ENCODE measurements at places on chromosomes 1 and 21. TPM values are rescaled to one million over a fixed set of nuclear protein-coding genes. Genes with fewer than 3 reads are reported as not detected.

DNA sequence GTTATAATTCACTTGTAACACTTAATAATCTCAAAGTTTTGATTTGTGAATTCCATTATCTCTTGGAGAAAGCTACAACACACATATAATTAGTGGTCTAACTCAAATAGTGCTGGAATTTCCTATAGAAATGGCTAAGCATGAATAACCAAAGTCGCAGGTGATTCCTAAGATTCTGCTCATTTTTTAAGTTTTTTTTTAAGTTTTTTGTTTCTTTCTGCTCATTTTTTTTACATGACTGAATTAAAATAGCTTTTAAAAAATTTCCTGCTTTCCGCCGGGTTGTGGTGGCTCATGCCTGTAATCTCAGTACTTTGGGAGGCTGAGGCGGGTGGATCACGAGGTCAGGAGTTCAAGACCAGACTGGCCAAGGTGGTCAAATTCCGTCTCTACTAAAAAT, 90.4 kb downstream of the APP start:
- DNase-seq: no peak
- no peak overlapping the region for H3K27ac ChIP-seq
- H3K27me3 ChIP-seq: no peaks in the 10 kb centered on the region
- H3K36me3 ChIP-seq: no peaks in the 10 kb centered on the region
- no peak overlapping the region for H3K4me3 ChIP-seq

DNA sequence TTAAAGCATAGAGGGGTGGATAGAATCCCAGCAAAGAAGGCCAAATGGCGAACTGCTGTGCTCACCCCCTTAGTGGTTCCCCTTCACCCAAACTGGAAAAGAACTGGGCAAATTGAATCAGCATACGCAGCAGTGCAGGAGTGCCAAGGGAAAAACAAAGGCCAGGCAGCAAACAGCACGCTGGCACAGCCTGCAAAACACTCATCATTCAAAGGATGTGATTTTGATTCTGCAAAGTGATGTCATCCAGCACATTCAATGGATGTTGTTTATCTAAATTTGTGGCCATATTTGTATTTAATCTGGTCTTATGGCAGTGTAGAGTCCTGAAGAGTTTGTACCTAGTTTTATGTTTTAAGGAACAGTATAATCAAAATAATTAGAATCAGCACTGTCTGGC, 71.8 kb upstream of the ECE1 start:
- H3K4me3 ChIP-seq: no peak overlapping the region
- no peak for DNase-seq
- no peaks in the 10 kb centered on the region for H3K36me3 ChIP-seq
- H3K27me3 ChIP-seq: no peaks in the 10 kb centered on the region

Gene FCRL6
- 0.56 TPM for total RNA-seq

DNA sequence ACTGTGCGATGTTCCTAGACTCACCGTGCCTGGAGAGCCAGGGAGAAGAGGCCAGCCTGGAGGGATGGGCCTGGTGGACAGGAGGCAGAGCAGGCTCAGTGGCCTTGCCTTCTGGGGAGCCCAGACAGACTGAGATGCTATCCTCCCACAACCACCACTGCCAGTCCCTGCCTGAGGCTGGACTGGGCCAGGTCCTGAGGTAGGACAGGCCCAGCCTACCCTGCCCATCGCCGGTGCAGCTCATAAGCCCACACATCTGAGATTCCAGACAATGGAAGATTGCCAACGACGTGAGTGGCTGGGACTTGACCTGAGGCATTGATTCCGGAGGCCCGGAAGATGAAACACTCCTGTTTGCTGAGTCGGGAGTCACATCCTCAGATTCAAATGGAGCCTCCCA, 5.8 kb downstream of the CLEC20A start:
- H3K27ac ChIP-seq: no peak overlapping the region
- no peaks in the 10 kb centered on the region for H3K27me3 ChIP-seq
- H3K36me3 ChIP-seq: no peaks in the 10 kb centered on the region
- no peak overlapping the region for H3K4me3 ChIP-seq
- no peaks in the 10 kb centered on the region for H3K4me1 ChIP-seq

GRCh38 chr1:153684892-153685291, 6.4 kb downstream of the NPR1 start:
- peaks cover under 1% of the 10 kb centered on the region for H3K4me1 ChIP-seq
- no peak overlapping the region for H3K27ac ChIP-seq
- H3K36me3 ChIP-seq: no peaks in the 10 kb centered on the region
- H3K27me3 ChIP-seq: no peaks in the 10 kb centered on the region
- DNase-seq: no peak

Gene KRTAP13-3
- total RNA-seq: not detected

- H3K27me3 ChIP-seq: no peaks in the 10 kb centered on the region
- H3K27ac ChIP-seq: no peak overlapping the region
- H3K36me3 ChIP-seq: no peaks in the 10 kb centered on the region
- peaks cover 12% of the 10 kb centered on the region for H3K4me1 ChIP-seq
- no peak overlapping the region for H3K4me3 ChIP-seq
- DNase-seq: no peak
Observed at GRCh38 chr1:22332795-22333499, 118.7 kb upstream of the ZBTB40 start.

DNA sequence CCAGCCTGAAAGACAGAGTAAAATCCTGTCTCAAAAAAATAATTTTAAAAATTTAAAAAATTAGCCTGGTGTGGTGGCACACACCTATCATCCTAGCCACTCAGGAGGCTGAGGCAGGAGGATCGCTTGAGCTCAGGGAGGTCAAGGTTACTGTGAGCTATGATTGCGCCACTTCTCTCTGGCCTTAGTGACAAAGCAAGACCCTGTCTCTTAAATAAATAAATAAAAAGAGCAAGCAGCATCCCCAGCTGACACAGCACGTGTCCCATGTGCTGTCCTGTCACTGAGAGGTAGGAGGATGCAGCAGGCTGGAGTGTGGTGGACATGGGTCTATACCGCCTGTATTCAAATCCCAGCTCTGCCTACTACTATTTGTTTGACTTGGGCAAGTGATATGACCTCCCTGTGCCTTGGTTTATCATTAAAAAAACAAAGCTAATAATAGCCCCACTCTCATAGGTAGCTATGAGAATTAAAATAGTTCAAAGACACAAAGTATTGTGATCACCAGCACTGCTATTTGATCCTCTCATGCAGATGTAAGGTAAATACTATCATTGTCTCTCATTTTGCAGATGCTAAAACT, 22.2 kb upstream of the ECE1 start:
- H3K27me3 ChIP-seq: no peaks in the 10 kb centered on the region
- DNase-seq: no peak
- no peak overlapping the region for H3K27ac ChIP-seq
- no peak overlapping the region for H3K4me3 ChIP-seq
- H3K36me3 ChIP-seq: no peaks in the 10 kb centered on the region

- no peak overlapping the region for H3K27ac ChIP-seq
- H3K4me3 ChIP-seq: no peak overlapping the region
- H3K27me3 ChIP-seq: no peaks in the 10 kb centered on the region
- no peaks in the 10 kb centered on the region for H3K36me3 ChIP-seq
- DNase-seq: no peak
Observed at GRCh38 chr1:29264773-29265389, 28.6 kb downstream of the PTPRU start.

- DNase-seq: peak; percentile 91
- no peak overlapping the region for H3K27ac ChIP-seq
- no peak overlapping the region for H3K4me3 ChIP-seq
- H3K36me3 ChIP-seq: no peaks in the 10 kb centered on the region
- peaks cover 6% of the 10 kb centered on the region for H3K4me1 ChIP-seq
Observed at GRCh38 chr1:153572569-153573015, 6.9 kb upstream of the S100A2 start.

DNA sequence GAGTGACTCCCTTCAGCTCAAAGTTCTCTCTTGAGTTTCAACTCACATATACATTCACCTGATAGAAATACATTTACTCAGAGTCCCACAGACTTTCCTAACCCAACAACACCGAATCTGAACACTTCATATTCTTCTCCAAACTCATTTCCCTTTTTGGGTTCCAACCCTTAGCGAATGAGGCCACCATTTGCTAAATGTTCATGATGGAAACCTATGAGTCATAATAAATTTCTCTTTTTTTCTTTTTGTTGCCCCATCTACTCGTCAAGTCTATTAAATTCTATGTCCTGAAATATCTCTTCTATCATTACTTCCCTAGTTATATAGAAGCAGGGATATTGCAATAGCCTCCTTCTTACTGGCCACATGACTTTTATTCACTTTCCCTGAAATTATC, 100.1 kb downstream of the HLX start:
- no peak overlapping the region for H3K27ac ChIP-seq
- DNase-seq: no peak

GRCh38 chr1:66444438-66445265, 89.3 kb upstream of the SGIP1 start:
- DNase-seq: no peak
- H3K4me1 ChIP-seq: no peaks in the 10 kb centered on the region
- no peaks in the 10 kb centered on the region for H3K27me3 ChIP-seq
- H3K4me3 ChIP-seq: no peak overlapping the region
- no peak overlapping the region for H3K27ac ChIP-seq

Gene AIM2
- total RNA-seq: 1.3 TPM

Gene CYP4Z1
- 0.68 TPM for total RNA-seq

Gene AKT3
- total RNA-seq: 70.9 TPM

GRCh38 chr1:117260761-117261423, 50.2 kb upstream of the VTCN1 start:
- no peak overlapping the region for H3K4me3 ChIP-seq
- H3K27ac ChIP-seq: no peak overlapping the region
- no peaks in the 10 kb centered on the region for H3K36me3 ChIP-seq
- no peaks in the 10 kb centered on the region for H3K4me1 ChIP-seq

Gene PLA2G2A
- 8.3 TPM for total RNA-seq

DNA sequence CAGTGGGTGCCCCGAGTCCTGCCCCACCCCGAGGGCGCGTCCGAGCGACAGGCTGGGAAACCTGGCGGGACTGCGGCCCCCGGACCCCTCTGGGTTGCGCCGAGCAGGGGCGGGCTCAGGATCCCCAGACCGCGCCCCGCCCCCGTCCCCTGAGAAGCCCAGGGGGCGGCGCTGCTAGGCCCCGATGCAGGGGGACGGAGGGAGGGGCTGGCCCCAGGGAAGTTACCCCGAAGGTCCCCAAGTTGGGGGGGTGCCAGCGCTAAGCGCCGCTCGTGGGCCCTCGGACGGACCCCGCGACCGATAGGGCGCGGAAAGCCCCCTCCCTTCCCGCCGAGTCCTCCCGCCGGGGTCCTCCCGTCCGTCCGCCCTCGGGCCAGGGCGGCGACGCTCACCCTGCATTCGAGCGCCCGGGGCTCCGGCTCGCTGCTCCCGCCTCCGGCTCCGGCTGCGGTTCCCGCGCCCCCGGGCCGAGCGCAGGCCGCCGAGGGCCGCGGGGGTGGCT, 414 bp downstream of the GPR153 start:
- DNase-seq: no peak
- peaks cover 16% of the 10 kb centered on the region for H3K4me1 ChIP-seq
- H3K36me3 ChIP-seq: no peaks in the 10 kb centered on the region

DNA sequence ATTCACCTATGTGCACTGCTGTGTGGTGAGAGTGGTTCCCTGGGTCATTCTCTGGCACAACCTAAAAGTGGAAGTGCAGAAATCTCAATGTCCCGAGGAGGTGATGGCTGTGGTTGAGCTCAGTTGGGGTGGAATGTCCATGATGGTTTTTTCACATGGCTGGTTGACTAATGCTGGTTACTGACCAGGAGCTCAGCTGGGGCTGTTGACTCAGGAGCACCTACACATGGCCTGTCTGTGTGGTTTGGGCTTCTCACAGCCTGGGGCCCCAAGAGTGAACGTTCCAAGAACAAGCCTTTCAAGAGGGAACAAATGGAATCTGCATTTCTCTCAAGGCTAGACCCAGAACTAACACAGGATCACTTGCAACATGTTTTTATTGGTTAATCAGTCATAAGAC, 6.4 kb upstream of the KANK4 start:
- H3K36me3 ChIP-seq: no peaks in the 10 kb centered on the region
- H3K27me3 ChIP-seq: no peaks in the 10 kb centered on the region
- H3K4me1 ChIP-seq: no peaks in the 10 kb centered on the region
- no peak for DNase-seq
- H3K4me3 ChIP-seq: no peak overlapping the region
- no peak overlapping the region for H3K27ac ChIP-seq

Gene SH3BGR
- total RNA-seq: 5.0 TPM

Gene TFF3
- total RNA-seq: 3.9 TPM

DNA sequence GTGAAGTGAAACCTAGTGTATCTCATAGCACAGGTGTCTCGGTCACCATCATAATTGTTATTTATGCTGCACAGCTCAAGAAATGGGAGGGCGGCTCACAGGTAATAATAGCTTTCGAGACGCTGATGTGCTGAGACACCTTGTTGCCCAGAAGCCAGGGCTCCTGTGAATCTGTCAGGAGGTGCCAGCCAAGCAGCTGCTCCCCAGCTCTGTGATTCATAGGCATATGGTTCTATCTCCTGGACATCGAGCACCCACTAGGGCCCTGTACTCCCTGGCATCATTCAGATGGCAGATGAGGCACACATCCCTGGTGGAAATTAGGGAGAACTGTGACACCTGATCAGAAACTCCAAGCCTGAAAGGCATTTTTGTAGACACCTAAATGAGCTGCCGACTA, 53.5 kb downstream of the SYT6 start:
- H3K27ac ChIP-seq: no peak overlapping the region
- H3K36me3 ChIP-seq: no peaks in the 10 kb centered on the region
- no peak overlapping the region for H3K4me3 ChIP-seq

- H3K27ac ChIP-seq: no peak overlapping the region
- no peaks in the 10 kb centered on the region for H3K36me3 ChIP-seq
- DNase-seq: no peak
Observed at GRCh38 chr1:230935852-230936251, 42.8 kb downstream of the TTC13 start.

GRCh38 chr1:212699625-212700222, at the start of gene BATF3:
Gene BATF3, minus strand, starts transcription at chr1:212699840. Its CDS starts 78 bp downstream, at chr1:212699762.
- no peak within 1 kb of the TSS for H3K27ac ChIP-seq
- DNase-seq: peak; percentile 25
- H3K36me3 ChIP-seq: no peaks in the 10 kb centered on the region
- H3K4me1 ChIP-seq: peaks cover 4% of the 10 kb centered on the region
- H3K27me3 ChIP-seq: peaks cover 4% of the 10 kb centered on the region

DNA sequence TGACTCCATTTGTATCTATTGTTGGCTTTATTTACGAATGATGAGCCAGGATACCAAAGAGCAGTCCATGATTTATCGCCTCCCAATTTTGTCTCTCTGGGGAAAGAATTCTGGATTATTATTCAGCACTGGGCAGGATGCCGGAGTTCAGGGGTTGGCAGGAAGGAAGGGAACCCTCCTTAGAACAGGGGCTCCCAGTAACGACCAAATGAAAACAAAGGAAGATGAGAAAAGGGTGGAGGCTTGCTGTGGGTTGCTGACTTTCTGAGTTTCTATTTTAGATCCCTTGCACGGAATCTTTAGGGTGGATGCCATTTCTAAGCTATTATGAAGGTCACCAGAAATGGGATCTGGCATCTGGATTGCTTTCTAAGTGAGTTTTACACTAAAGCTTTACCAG, 231.2 kb upstream of the LYPLAL1 start:
- no peak overlapping the region for H3K4me3 ChIP-seq
- DNase-seq: no peak
- H3K4me1 ChIP-seq: no peaks in the 10 kb centered on the region
- H3K27ac ChIP-seq: no peak overlapping the region

DNA sequence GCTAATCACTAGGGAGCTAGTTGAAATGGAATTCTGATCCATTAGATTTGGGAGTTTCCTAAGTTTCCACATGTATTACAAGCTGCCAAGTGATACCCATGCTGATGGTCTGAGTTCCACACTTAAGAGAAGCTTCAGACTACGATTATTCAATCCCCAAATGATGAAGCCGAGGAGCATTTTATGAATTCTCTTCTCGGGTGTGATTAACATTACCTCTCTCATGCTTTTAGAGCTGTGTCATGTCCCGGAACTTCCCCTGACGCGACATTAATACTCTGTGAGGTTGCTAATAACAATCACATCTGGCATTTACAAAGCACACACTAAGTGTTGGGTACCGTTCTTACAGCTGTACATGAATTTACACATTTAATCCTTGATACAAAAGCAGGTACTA, 63.0 kb downstream of the KCNJ15 start:
- no peaks in the 10 kb centered on the region for H3K4me1 ChIP-seq
- H3K27ac ChIP-seq: no peak overlapping the region
- no peak for DNase-seq
- H3K27me3 ChIP-seq: no peaks in the 10 kb centered on the region
- H3K36me3 ChIP-seq: no peaks in the 10 kb centered on the region
